8988T (cell line): ENCODE measurements at places on chromosomes 12 and 14.

DNA sequence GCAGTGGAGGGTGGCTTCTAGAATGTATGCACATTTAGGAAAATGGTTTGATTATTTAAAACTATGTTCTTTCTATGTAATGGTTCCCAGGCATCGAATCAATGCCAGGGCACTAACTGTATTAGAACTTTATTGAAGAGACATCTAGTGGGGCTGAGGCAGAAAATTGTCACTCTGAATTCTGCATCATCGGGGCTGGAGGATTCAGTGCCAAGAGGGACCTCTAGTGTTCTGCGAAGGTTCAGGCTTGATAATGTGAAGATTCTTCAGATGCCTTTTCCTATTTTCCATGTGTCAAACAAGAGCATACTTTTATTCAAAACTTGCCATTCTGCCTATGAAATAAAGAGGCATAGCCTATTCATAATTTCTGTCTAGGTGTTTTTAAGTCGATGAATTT is 146.3 kb downstream of the CAND1 start:
- peak; percentile 18 for DNase-seq

- DNase-seq = no peak
Measured at GRCh38 chr14:84708865-84709264, 821.1 kb upstream of the FLRT2 start.

GRCh38 chr12:16086462-16086861 is 175.3 kb downstream of the DERA start:
- no peak for DNase-seq

- no peak for DNase-seq
Measured at GRCh38 chr12:7352661-7353060, 48.8 kb downstream of the ACSM4 start.

DNA sequence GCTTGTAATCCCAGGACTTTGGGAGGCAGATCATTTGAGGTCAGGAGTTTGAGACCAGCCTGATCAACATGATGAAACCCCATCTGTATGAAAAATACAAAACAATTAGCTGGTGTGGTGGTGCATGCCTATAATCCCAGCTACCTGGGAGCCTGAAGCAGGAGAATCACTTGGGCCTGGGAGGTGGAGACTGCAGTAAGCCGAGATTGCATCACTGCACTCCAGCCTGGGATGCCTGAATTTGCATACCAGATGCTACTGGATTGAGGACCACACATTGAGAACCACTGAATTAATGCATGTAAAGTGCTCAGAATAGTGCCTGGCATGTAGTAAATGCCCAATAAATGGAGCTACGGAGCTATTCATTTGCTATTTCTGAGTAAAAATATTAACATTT is 14.9 kb upstream of the MYH7 start:
- DNase-seq = no peak

DNA sequence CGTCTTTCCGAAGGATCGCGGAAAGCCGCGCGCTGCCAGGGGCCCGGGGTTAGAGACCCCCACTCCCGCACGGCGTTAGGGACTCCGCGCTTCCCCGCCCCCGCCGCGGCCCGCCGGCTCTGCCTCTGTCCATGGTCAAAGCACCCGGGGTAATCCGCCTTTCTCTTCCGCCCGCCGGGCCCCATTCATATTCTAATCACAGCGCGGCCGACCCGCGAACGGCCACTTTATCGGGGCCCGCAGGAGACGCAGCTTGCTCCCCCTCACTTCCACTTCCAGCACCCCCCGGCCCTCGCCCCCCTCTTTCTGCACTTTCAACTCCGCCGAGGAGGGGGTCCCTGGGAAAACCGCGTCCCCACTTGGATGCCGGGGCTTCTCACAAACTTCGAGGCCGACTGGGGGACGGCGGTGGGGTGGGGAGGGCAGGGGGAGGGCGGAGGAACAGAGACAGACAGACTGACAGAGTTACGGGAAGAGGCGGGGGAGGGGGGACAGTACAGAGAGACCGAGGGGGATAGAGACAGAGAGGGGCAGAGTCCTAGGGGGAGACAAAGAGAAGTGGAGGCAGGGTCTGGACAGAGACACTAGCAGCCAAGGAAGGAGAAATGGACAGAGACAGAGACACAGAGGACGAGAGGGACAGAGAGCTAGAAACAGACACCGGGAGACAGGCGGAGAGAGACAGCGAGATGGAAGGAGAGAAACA is 1.1 kb upstream of the RFX4 start:
- DNase-seq = no peak

DNA sequence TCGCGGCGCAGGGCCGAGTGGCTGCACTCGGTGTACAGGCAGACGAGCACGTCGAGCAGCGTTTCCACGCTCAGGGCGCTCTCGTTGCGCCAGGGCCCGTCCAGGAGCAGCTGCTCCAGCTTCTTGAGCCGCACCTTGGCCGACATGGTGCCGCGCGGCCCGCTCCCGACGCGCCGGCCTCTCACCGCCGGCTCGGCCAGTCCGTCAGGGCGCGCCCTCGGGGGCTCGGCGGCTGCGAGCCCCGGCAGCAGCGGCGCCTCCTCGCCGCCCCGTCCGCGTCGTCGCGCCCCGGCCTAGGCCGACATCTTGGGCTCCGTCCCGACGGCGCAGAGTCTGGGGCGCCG is 349 bp downstream of the CDC42BPB start:
- DNase-seq = no peak

GRCh38 chr14:52073251-52073650 is 4.4 kb upstream of the NID2 start:
- no peak for DNase-seq

- DNase-seq = no peak
Measured at GRCh38 chr14:53501361-53502211, 348.5 kb upstream of the DDHD1 start.

DNA sequence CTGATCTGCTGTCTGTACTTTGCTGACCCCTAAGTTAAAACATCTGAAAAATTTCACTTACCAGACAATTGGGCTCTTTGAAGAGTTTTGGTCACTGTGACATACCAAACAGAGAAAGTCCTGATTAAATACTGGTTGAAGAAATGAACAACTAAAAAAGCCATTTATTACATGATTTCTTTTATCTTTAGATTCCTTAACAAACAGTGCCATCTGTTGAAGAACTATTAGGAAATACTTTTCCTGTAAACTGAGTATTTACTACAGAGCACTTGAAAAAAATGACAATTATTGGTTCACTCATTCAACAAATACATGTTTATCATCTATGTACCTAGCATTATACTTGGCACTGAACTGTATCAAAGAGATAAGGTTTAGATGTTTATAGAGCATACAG is 6.5 kb upstream of the WASHC4 start:
- no peak for DNase-seq

DNA sequence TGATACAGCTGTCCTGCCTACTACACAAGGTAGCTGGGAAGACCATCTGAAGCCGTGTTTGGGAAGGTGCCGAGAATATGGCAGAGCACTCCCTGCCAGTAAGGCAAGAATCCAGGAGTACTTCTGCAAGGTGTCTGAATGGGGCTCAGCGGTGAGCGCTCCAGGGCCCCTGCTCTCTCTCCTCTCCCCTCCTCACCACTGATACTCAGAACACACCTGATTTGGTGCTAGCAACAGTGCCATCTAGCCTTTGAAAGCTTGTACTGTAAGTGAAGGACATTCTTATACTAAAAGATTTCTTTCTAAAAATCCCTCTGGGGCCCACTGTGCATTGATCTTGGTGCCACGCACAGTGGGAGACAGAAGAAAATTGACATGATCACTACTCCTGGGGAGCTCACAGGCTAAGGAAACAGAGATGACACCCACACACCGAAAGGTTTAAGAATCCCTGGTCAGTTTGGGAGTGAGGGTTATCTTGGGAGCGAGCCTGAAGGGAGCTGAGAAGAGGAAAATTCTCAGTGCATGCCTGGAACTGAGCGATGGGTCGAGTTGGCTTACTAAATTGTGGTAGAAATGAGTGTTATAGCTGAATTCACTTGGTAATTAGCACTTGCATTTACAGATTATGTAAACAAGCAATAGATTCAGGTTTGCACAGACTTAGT is 216.9 kb downstream of the NTF3 start:
- DNase-seq = no peak

DNA sequence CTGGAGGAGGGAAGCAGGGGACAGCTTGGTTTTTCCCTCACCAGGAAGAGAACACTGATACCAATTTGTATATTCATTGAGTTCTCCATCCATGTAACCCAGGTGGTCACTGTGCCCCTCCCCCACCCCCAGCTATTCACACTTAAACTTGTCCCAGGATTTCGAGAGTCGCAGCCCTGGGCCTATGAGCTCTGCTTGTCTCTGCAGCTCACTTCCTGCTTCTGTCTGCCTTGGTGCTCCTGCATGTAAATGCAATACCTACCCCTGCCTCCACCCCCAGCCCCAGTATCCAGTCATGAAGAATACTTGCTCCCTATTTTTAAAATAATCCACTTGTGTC is 452.2 kb downstream of the BCL11B start:
- DNase-seq = no peak

DNA sequence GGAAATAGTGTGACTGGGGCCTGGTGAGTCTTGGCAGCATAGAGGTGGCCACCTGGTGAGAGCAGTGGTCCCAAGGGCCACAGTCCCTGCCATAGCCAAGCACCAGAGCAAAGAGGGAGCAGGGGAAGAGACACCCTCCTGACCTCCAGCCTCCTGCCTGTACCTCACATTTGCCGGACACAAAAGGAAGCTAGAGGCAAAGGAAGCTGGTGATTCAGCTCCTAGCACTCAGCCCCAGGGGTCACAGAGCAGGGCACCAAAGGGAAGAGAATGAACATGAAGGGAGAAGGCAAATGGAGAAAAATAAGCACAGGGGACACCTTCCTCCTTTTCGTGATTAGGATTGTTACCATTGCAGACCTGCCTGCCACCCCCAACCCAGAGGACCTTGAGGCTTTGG is 216.8 kb downstream of the ZFP36L1 start:
- no peak for DNase-seq
